ENCODE measurements at places on chromosomes 12 and 14.

DNA sequence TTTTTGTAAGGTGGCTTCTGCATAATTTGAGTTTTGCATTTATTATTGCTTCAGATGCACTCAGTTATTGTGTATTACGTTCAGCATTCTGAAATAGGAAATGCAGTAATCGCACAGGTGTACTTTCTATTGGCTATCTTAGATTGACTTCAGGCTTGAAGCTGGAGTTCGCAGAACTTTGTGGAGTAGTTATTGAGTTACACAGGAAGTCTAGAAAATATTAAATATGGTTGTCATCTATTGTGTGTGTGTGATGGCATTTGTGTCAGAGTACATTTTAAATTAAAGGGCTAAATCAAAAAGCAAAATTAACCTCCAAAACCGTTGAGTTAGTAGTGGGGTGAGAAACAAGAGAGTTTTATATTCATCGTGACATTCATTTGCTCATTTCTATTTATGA lies 2.7 kb downstream of the ARID2 start:
- DNase-seq: peak; percentile 44

GRCh38 chr14:77562681-77563080 lies 53.8 kb downstream of the SPTLC2 start:
- DNase-seq: no peak

- DNase-seq: no peak
Measured at GRCh38 chr12:51270951-51271518, 820 bp upstream of the SMAGP start.

- DNase-seq: no peak
Measured at GRCh38 chr12:116026346-116026745, 251.1 kb downstream of the MED13L start.

DNA sequence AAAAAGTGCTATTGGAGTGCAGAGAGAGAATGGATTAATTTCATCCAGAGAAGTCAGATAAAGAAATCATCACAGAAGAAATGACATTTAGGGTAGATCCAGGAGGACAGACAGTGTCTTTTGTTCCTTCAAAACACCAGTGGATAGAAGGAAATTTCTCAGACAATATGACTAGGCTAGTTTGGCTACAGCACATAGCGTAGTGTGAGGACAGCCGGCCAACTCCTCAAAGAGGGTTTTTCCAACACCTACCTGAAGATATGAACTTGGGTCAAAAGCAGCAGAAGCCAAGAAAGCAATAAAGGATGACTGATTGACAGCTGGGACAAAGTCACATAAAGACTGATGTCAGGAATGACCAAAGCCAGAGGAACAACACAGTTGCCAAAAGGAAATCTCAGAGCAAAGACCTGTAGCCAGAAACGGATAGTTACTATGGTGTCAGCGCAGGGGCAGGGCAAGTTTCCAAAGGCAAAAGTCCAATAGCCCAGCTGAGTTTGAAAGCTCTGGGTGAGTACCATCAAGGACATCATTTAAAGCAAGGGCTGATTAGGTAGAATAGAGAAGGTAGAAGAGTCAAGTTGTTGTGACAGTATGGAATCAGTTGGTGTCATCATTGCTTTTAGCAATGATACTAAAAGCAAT lies 58.7 kb upstream of the PDE3A start:
- DNase-seq: no peak

DNA sequence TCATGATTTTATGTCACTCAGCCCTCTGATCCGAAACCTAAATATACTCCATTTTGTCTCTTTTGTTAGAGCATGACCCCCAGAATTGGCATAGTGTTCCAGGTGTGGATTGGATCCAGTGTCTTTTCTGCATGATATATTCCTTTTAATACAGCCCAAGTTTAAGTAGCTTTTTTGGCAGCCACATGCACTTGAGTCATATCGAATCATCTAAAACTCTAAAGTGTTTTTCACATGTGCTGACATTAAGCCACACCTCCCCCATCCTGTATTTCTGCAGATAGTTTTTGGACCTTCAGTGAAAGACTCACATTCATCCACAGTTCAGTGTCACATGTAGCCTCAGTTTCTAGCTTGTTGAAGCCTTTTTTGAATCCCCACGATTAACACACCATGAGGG lies 30.6 kb downstream of the BORCS5 start:
- DNase-seq: no peak

Data from central memory CD4-positive, alpha-beta T cell (primary cell).